Effector CD4-positive, alpha-beta T cell (primary cell): ENCODE measurements at places on chromosomes 6 and 20.

GRCh38 chr6:125952764-125953501, 3.6 kb upstream of the HINT3 start:
- no peak for DNase-seq

DNA sequence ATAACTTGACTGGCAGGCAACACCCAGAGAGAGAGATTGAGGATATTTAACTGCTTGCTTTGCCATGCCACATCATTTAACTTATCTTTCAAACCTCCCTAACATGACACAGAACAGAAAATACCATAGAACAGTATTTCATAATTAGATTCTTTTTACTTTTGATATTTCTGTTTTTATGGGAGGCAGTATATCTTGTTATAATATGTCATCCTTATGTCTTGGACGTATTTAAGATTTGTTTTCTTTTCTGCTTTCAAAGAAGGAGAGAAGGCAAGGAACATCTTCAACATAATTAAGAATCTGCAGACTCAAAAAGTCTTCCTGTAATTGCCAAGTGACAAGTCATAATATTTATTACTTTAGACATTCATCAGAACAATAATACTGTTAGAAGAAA, 1283.7 kb downstream of the GRIK2 start:
- DNase-seq: no peak

GRCh38 chr6:106525107-106525881, 104.0 kb downstream of the RTN4IP1 start:
- DNase-seq: no peak

- DNase-seq: no peak
Observed at GRCh38 chr20:44135012-44135412, 52.0 kb downstream of the JPH2 start.

DNA sequence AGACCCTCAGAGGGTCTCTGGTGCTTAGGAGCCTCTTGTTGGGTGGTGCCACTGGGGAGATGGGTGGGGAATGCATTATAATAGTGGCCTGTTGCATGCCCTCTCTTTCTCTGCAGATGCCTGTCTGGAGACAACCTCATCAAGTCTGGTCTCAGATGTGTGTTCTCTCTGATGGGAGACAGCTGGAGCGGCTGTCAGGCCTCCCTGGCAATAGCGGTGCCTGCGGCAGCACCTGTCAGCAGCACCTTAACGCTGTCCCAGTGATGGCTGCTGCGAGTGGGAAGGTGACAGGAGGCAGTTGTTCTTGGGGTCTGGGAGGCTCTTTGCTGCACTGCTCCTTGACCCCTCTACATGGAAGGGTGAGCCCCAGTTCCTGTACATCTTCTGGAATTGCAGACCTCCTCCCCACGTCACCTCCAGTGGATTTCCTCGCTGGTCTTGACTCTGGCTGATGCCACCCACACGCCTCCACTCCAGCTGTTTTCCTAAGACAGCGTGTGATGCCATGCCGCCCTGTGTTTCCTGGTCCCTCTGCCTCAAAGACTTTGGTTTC, 63.3 kb upstream of the BLCAP start:
- no peak for DNase-seq

DNA sequence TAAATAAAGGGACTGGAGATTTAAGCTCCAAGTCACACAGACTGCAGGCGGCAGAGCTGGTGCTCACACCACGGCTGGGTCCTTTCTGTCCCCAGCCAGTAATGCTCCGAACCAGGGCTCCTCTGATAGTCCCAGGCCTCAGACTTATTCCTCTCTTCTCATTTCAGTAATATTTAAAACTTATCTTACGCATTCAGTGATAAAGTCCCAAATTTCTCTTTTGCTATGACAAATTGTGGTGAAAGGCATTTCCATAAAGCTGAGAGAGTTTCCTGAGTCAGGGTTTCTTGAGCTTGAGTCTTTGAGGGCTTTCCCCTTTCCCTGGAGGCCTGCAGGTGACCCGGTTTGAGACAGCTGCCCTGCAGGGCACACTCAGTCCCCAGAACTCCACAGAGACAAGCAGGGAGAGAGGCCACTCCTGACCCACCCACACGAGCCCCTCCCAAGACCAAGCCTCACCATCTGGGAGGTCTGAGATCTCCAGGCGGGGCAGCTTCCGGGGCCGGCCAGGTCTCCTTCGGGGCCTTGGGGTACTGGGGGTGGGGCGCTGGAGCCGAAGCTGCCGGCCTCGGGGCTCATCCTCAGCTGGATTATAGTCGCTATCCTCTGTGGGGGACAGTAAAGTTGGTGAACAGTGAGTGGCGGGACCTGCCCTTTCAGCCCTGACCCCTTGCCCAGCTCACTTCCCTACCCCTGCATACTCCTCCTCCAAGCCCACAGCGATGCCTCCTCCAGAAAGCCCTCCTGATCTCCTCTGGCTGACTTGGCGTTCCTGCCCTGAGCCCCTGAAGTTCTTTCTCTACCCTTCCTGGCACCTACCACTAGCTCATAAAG, 6.6 kb downstream of the ZNF335 start:
- DNase-seq: no peak

DNA sequence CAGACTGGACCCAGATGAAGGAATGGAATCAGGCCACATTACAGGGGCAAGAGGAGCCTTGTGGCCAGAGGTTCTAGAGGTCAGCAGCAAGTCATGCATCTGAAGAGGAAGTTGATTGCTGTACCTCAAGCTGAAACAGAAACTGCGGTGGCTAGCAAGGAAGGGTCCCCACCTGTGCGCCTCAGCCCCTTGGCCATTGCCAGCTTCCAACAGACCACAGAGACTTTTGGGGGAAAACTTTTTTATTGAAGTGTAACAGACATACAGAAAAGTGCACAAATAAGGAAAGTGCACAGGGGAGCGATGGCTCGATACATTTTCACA, 26.8 kb upstream of the SLC9A8 start:
- DNase-seq: no peak

DNA sequence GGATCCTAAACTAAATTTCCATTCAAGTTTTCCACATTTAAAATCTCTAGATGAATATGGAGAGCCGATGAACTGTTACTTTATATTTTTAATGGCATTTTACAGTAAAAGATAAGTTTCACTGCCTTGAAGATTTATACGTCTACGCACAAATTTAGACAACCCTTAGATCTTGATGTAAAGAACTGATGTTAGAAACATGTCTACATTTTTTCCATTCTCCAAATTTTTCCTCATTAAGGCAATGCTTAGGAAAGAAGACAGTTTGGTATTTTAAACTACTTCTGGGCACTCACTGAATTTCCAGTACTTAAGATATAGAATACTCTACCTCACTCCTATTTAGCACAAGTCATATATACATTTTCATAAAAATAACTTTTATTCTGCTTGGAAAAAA, 45.4 kb downstream of the ME1 start:
- no peak for DNase-seq

GRCh38 chr6:137761072-137761471, 106.0 kb upstream of the TNFAIP3 start:
- no peak for DNase-seq

DNA sequence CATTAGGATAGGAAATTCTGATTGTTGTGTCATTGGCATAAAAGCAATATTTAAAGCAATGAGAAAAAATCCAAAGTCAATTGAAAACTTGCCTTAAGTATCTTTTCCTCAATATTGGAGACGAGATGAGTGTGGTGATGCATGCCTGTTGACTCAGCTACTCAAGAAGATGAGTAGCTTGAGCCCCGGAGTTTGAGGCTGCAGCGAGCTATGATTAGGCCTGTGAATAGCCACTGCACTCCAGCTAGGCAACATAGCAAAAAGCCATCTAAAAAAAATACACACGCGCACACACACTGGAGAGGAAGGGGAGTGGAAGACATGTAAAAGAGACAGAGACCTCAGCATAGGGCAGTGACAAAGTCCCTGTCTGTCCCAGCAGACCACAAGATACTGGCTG, 9.7 kb upstream of the MARCKS start:
- DNase-seq: no peak

GRCh38 chr20:62192635-62193034, 9.8 kb downstream of the MTG2 start:
- no peak for DNase-seq

- no peak for DNase-seq
Observed at GRCh38 chr6:25405442-25405841, 126.3 kb downstream of the CARMIL1 start.

DNA sequence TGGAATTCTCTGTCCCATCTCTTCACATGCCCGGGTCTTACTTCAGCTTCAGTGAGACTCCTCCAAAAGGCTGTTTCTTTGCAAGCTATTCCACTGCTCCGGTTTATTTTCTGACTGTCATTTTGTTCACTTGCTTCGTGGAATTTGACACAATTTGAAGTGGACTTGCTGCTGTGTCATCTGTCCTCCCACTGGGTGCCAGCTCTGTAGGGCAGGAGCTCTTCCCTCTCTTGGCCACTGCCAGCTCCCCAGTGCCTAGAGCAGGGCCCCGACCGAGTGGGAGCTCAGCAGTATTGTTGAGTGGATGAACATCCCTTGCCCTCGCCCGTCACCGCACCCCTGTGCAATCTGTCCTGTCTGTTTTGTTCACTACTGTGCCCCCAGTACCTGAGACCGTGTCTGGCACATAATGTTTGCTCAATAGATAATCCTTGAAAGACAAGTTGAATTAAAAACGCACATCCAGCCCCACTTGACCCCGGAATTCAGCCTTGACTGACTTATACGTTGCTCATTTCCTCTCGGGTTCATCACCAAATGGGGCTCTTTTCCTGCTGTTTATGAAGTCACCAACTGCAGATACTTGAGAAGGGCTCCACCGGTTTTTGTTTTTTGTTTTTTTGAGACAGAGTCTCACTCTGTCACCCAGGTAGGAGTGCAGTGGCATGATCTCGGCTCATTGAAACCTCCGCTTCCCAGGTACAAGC, 170.3 kb upstream of the KCNG1 start:
- no peak for DNase-seq

GRCh38 chr6:72561629-72562028, 60.2 kb upstream of the KCNQ5 start:
- no peak for DNase-seq

DNA sequence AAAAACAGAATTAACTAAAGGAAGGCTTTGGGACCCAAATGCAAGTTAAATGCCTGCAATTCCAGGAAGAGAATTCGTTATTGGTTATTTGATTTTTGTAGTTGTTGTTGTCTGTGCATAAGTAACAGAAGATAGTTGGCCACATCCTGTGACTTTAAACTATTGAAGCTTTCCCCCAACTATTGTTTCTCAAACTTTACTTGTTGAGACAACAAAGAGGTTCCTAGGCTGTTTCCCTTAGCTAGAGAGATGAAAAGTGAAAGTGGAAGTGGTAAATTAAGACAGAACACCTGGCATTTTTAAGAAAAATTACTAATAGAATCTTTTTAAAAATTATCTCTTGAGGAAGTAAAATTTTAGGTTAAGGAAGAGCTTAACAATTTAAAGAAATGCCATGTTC, 525.2 kb downstream of the PKHD1 start:
- no peak for DNase-seq

GRCh38 chr6:15017803-15018202, 228.1 kb upstream of the JARID2 start:
- DNase-seq: no peak

- DNase-seq: no peak
Observed at GRCh38 chr6:157604816-157605215, 218.2 kb upstream of the SNX9 start.

DNA sequence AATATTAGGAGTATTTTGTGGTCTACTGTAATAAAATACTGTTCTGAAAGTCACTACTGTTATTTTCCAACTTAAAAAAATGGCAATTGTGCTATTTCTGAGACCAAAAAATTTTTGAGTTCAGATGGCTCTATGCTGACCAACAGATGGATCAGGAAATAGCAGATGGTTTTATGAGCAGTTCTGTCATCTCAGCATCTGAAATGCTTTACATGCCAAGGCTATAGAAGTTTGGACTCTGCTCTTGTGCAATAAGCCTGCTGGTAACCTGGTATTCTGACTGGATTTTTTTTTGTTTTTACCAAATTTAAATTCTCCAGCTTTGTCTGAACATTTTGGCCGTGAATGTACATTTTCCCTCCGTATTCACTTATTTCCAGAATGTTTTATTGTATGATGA, 1127.5 kb downstream of the GRIK2 start:
- no peak for DNase-seq

DNA sequence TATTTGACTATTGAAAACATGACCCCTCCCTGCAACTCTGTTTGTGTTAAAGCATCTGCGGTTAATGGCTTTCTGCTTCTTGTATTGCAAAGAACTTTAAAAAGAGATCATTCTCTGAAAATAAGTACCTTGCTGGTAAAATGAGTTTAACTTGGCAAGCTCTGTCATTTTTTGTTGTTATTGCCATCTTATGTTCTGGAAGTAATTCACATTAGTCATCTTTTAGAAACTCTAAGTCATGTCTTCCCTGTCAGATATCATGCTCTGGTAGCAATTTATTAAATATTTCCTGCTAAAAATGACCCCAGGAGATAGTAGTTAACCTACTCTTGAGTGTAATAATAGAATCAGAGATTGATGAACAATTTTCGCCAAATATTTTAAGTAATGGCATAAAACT, 890.6 kb downstream of the KIF16B start:
- no peak for DNase-seq

DNA sequence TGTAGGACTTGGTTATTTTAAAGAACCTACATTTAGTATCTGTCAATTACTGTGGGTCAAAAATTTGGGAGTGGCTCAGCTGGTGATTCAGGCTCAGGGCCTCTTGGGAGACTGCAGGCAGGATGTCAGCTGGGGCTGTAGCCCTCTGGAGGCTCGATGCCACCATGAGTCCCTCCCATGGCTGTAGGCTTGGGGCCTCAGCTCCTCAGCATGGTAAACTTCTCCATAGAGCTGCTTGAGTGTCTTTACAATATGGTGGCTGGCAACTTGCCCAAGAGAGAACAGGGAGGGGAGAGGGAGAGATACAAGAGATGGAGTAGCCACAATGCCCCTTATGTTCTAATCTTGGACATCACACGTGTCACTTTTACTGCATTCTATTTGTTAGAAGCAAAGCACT, 470.4 kb downstream of the CDH26 start:
- no peak for DNase-seq

DNA sequence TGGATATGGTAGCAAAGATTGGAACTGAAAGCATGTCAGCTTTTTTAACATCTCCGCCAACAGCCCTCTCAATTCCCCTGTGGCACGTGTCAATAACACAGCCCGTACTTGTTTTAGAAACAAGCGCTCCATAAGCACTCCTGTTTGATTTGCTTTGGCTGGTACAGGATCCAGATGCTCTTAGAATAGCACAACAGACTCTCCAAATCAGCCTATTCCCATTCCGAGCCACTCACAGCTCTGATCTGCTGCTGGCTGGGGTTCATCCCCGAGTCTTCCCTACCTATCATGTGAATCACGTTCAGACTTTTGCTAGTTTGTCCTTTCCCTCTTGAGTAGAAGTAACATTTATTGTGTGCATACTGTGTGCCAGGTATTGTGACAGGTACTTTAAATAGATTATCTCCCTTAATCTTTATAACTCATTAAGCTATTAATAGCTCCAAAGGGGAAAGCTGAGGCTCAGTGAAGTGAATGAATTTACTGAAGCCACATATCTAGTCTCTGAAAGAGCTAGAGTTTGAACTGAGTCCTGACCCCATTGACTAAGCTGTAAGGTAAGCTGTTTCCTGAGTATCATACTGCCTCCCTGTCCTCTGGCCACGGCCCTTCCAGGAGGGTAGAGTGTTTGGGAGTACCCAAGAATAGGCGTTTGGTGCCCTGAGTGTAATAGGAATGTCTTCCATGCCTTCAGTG, 46.7 kb downstream of the RALY start:
- DNase-seq: no peak
